ENCODE measurements at places on chromosomes 3 and 15.
A peak's percentile ranks its signal among the peaks of the same experiment; 100 is the strongest.

- peak; percentile 66 for DNase-seq
Observed at GRCh38 chr15:88621789-88622604, 857 bp downstream of the AEN start.

GRCh38 chr3:45435961-45436360, 47.6 kb downstream of the LARS2 start:
- DNase-seq, result no peak

- DNase-seq, result no peak
Observed at GRCh38 chr15:53116169-53116568, 326.0 kb upstream of the ONECUT1 start.

DNA sequence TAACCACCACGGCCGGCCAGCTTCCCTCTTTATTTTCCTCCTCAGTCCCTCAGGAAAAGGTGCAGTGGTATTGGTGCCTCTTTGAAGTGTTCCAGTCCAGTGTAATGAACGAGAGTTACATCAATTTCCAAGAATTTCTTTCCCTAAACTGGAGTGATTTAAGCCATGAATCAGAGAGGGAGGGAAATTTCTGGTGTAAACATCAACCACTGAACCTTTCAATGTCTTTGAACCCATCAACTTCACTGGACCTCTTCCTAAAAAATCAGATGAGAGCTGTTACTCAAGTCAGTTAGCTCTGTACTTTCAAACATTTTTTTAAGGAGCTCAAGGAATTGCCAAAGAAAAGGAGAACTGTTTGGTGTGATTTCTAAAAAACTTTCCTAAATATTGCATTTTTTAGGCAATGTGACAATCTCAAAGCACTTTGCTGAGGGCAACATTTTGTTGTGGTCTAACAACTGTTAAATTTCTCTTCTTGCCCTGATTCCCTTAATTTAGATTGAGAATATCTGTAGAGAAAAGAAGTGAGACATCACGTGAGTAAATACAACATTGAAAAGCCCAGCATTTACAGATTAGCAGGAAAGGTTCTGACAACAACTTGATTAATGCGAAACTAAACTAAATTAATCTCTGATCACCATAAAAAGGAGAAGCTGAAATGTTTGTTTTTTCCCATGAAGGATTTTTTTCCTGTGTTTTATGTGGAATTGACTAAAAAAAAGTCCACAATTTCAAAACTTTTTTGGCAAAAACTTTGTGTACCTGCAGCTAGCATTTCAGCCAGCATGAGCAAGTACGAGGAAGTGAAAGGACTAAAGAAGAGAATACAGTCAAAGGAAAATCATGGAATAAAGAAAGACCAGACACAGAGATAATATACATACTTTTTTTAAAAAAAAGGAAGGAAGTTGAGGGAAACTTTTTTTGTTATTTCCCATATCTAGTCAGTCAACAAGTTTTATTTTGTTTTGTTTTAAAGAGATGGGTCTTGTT, 9.1 kb upstream of the DAZL start:
- no peak for DNase-seq

DNA sequence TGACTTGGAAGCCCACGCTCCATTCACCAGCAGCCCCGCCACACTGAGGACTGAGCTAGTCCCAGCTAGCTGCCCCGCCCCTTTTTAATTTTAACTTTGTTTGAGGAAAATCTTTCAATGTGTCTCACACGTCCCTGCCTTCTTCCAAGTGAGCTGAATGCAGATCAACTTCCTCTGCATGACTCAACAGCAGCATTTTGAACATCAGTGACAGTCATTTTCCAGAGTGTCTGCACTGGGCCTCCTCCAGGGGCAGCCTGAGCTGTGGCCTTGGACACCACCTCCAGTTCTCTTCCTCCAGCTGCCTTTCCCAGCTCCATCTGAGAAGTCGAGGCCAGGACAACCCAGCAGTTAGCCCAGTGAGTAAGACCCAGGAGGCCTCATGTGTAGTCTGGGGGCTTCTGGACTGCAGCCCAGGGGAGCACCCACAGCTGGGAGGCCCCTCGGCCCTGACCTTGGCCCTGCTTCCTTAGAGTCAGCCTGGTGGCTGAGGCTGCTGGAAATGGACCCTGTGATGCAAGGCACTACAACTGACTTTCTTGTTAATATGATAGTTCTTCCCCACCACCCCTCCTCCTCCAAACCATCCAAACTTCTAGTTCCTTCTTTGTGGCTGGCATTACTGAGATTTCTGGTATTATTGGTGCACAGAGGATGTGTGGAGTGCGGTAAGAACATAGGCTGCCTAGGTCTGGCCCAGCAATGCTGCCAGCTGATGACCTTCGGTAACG, 21.4 kb upstream of the ESYT3 start:
- DNase-seq, result no peak

GRCh38 chr3:20307383-20307782, 121.4 kb upstream of the SGO1 start:
- DNase-seq, result no peak

- DNase-seq, result no peak
Observed at GRCh38 chr3:16103472-16103871, 71.0 kb upstream of the GALNT15 start.

GRCh38 chr15:66906668-66907614, 158.5 kb upstream of the SMAD3 start:
- no peak for DNase-seq

DNA sequence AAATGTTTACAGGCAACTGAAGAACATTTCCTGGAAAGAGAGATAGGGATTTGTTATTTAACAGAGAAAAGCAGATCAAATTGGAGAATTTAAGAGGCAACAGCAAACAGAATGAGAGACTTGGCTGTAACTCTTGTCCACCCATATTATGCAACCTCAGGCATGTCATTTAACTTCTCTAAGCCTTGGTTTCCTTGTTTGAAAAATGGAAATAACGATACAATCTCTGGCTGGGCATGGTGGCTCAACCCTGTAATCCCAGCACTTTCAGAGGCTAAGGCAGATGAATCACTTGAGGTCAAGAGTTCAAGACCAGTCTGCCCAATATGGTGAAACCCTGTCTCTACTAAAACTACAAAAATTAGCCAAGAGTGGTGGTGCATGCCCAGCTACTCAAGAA, 23.7 kb downstream of the ARRDC4 start:
- DNase-seq, result no peak

DNA sequence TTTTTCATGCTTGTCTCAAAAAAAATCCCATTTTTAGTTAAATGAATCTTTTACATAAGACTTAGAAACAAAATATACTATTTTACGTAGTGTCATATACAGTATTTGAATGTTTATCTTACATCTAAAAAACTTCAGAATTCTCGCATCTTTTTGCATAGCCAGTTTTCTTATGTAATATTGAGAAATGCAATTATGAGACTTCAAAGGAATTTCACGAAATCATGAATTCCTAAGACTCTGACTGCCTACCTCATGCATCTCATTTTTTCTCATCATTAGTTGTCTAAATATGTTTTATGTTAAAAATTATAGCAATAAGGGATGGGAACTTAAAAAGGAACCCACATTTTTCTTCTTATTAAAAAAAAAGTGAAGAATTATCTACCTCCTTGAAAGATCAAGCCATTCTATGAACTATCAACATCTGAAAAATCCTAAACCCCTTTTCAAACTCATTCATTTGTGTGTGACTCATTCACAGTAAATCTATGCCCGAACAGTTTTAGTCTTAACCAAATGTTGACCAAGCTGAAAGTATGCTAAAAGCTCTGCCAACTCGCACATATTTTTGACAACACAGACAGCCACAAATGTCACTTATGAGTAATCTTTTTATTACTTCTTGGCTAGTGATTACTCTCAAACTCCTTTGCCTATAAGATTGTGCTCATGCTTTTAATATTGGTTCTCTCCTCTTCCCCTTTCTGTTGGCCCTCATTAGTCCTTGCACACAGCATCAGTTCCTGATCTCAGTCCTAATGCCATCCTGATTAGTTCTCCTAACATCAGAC, 115.9 kb downstream of the DCLK3 start:
- DNase-seq, result no peak

- DNase-seq, result no peak
Observed at GRCh38 chr15:70245932-70246622, 148.4 kb upstream of the TLE3 start.
